ENCODE measurements at places on chromosomes 5 and 9. TPM values are rescaled to one million over a fixed set of nuclear protein-coding genes. Genes with fewer than 3 reads are reported as not detected.

The HEMGN gene
- total RNA-seq: 7.3 TPM

The LEAP2 gene
- total RNA-seq: 2.1 TPM

The PPP3R2 gene
- total RNA-seq: not detected

The FBLL1 gene
- 0.52 TPM for total RNA-seq

The ECPAS gene
- total RNA-seq: 162 TPM

The C5orf46 gene
- total RNA-seq: not detected

The SH3TC2 gene
- total RNA-seq: 5.7 TPM

The GPX3 gene
- 33.4 TPM for total RNA-seq

The RORB gene
- under 0.01 TPM for total RNA-seq

The DOCK2 gene
- 13.6 TPM for total RNA-seq

The RGS3 gene
- 48.0 TPM for total RNA-seq

The ZNF474 gene
- 2.6 TPM for total RNA-seq

The ASPN gene
- total RNA-seq: 213 TPM

The PRRX2 gene
- total RNA-seq: 3.1 TPM

The PCDHB9 gene
- 1.0 TPM for total RNA-seq

All from skeletal muscle tissue (tissue), 5 donors.